ENCODE measurements at places on chromosomes 1 and 21. TPM values are rescaled to one million over a fixed set of nuclear protein-coding genes. Genes with fewer than 3 reads are reported as not detected.

GRCh38 chr1:238960071-238960470, 426.3 kb upstream of the CHRM3 start:
- DNase-seq: no peak

Gene ZBTB8B
- total RNA-seq: 3.5 TPM

GRCh38 chr1:234731569-234732085, 121.6 kb upstream of the IRF2BP2 start:
- no peak for DNase-seq

Gene HAPLN2
- total RNA-seq: 1.2 TPM

- DNase-seq: peak; percentile 23
Measured at GRCh38 chr1:95041491-95042165, 31.1 kb downstream of the ALG14 start.

DNA sequence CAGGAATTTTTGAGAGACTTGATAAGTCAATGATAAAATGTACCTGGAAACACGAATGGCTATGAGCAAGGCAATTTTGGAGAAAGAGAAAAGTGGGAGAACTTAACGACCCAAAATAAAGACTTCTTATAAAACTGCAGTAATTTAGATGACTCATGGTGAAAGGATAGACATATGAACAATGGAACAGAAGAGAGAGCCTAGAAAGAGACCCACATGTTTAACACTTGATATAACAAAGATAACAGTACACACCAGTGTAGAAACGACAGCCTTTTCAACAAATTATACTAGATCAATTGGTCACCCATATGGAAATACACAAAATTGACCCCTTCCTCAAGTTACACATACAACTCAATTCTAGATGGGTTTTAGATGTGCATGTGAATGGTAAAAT, 117.5 kb upstream of the GALNT2 start:
- DNase-seq: no peak

DNA sequence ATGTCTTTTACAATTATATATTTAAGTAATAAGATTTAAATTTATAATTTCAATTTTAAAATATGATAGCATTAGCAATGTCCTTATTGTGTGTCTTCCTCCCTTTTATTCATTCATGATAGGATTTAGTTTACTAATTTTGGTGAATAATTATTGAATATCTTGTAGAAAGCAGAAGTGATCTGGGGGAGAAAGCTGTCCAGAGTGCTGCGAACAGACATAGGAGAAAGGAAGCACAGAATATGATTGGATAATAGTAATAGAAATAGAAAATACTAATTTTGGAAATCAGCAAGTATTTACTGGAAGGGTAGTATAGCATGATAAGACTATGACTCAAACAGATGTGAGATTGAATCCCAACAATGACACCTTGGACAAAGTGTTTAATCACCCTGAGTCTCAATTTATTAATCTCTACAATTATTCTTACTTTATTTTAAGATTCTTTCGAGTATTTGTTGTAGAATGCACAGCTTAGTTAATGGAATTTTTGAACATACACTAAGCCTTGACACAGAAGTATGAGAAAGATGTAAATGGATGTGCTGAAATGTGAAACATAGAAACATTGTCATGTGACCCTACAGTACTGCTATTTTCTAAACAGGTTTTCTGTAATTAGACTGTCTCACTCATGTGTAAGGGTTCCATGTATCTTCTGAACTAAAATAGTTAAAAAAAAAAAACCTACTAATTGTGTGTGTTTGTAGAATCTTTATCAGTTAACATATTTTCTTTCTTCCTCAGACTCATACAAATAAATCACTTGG, 7.9 kb downstream of the SH3GLB1 start:
- no peak for DNase-seq

Data from mesothelial cell of epicardium (in vitro differentiated cells).